ENCODE measurements at places on chromosomes 12 and 14. TPM values are rescaled to one million over a fixed set of nuclear protein-coding genes. Genes with fewer than 3 reads are reported as not detected.

The WNT5B gene
- 15.2 TPM for total RNA-seq

The SAMD15 gene
- total RNA-seq, result 2.8 TPM

The KRT77 gene
- not detected for total RNA-seq

The OAS1 gene
- 0.75 TPM for total RNA-seq

The TMEM132D gene
- total RNA-seq, result not detected

The SDR9C7 gene
- not detected for total RNA-seq

The REC8 gene
- total RNA-seq, result 0.66 TPM

The KRT75 gene
- not detected for total RNA-seq

The CLEC9A gene
- not detected for total RNA-seq
